ENCODE measurements at places on chromosomes 13 and 19.

- no peak for DNase-seq
Observed at GRCh38 chr13:110150384-110151101, 156.4 kb downstream of the COL4A1 start.

DNA sequence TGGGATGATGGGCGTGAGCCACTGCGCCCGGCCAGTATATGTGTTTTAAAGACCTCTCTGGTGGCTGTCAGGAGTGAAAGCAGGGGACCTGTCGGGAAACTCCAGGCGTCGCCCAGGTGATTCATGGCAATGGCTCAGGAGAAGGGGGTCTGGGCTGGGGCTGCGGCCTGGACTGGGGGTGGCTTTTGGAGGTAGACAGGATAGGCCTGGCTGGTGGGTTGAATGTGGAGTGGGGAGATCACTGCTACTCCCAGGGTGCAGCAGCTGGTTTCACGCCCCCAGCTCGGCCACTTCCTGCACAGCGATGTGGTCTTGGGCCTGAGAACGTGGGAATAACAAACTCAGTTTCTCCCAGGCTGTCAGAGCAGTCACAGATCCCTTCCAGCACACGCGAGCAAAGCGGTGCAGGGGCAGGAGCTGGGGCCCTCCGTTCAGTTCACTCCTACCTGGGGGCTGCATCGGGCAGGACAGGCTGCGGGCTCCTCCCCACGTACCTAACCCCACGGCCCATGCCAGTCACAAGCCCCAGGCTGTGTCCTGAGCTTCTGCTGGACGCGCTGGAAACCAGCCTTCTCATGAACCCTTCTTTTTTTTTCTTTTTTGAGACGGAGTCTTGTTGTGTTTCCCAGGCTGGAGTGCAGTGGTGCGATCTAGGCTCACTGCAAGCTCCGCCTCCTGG, 18.9 kb downstream of the KDM4B start:
- DNase-seq: no peak

DNA sequence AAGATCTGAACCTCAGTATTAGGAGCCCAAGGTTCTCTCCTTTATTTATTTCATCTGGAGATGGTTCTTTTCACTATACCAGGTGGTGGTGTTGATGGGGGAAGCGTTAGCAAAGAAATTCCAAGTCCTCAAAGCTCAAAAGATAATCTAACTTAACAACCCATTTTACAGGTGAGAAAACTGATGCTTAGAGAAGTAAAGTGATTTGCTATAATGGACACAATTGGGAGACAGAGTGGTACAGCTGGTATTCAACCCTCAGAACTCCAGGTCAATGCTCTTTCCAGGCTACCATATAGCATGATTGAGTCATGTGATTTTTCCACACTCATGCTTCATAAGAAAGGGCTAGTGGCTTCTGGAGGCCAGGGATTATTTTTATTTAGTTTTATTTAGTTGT, 25.0 kb upstream of the URAD start:
- DNase-seq: no peak

DNA sequence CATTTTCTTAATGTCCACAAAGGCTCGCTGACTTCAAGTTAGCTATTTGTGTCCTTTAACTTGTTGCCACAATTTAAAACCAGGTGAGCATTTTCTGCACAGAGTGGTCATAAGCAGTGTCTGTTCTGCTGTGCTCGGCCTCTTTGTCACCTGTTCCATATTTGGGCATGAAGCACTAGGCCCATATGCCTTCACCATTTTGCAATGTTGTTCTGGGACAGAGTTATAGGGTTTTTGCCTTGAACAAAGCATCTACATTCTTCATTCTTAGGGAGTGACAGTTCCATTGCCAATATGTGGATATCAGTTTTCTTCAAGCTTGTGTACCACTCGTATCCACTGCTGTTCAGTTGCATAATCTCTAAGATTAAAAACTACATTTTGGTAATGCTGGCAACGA, 56.1 kb downstream of the LRCH1 start:
- no peak for DNase-seq

- DNase-seq: peak; percentile 58
Observed at GRCh38 chr13:101115762-101116171, 300.5 kb downstream of the NALCN start.

- DNase-seq: no peak
Observed at GRCh38 chr13:51584731-51585672, 740 bp downstream of the WDFY2 start.

- no peak for DNase-seq
Observed at GRCh38 chr19:4539693-4540581, at the start of gene LRG1. Gene LRG1, minus strand, starts transcription at chr19:4540036. Its CDS starts 23 bp downstream, at chr19:4540013.
